ENCODE measurements at places on chromosomes 16 and 17. TPM values are rescaled to one million over a fixed set of nuclear protein-coding genes. Genes with fewer than 3 reads are reported as not detected.

- DNase-seq = no peak
Measured at GRCh38 chr17:1552932-1553331, 9.7 kb downstream of the PITPNA start.

DNA sequence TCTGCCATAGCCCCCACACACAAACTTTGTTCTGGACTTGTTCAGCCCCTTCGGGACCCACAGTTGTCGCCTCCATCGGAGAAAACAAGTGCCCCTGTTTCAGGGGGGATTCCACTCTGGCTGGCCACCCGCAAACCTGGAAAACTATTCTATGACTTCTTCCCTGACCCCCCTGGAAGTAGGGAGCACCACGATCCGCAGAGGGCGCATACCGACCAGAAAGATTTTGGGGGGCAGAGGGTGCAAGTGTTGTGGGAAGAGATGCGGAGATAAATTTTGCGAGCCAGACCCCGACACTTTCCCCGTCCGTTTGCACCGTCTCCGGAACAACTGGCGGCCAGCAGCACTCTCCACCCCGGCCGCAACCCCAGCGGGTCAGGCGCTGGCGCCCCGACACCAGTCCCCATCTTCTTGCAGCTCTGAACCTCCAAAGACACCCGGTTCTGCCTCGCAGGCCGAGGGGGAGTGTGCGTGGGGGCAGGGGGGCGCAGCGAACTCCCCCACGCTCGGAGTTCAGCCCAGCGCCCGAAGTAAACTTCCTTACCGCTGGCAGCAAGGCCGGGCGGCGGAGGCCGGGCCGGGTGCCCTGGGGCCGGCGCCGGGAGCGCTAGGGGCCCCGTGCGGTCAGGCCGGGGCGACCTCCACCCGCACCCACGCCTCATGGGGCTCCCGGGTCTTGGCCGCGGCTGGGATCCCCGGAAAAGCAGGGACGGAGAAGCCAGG lies 744 bp downstream of the SALL1 start:
- peak; percentile 63 for DNase-seq

GRCh38 chr17:80981929-80982425 lies 9.7 kb upstream of the CHMP6 start:
- no peak for DNase-seq

DNA sequence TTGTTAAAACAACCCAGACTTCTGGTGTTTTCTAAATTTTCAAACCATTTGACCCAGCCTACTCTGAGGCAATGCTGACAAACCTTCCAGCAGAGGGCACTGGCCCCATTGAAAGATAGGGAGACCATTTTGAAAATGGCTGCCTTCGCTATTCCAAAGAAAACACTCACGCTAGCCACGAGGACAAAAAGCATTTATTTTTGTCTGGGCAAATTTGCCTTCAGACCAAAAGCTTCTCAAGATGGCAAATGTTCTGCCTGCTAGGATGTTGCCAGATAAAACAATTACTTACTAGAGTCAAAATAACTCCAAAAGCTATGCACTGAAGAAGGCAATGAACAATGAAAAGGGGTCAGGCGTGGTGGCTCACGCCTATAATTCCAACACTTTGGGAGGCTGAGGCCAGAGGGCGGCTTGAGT lies 296.7 kb upstream of the IRX5 start:
- no peak for DNase-seq

- peak; percentile 79 for DNase-seq
Measured at GRCh38 chr16:84925092-84925772, 86.1 kb downstream of the ZDHHC7 start.

GRCh38 chr16:4788489-4788889 lies 344 bp upstream of the SEPTIN12 start:
- DNase-seq = no peak

- peak; percentile 86 for DNase-seq
Measured at GRCh38 chr16:66934138-66934838, at the start of gene CIAO2B. TSS of gene CIAO2B (minus strand) at chr16:66934402. CDS start at chr16:66934364, 38 bp downstream.

DNA sequence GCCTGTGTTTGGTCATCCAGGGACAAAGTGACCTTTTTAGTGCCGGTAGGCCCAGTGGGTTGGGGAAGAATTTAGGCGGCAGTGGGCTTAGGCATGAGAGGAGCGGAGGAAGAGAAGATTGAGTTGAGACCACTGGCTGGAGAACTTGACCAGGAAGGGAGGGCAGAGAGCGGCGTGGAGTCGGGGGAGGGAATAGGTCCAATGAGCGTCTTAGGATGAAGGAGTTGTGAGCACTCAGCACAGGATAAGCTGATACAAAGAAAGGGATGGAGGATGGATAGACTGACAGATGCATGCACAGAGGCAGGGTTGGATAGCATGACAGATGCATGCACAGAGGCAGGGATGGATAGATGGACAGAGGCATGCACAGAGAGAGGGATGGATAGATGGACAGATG lies 8.0 kb downstream of the IL32 start:
- no peak for DNase-seq

- DNase-seq = no peak
Measured at GRCh38 chr17:78111727-78112517, 16.6 kb downstream of the TMC6 start.

DNA sequence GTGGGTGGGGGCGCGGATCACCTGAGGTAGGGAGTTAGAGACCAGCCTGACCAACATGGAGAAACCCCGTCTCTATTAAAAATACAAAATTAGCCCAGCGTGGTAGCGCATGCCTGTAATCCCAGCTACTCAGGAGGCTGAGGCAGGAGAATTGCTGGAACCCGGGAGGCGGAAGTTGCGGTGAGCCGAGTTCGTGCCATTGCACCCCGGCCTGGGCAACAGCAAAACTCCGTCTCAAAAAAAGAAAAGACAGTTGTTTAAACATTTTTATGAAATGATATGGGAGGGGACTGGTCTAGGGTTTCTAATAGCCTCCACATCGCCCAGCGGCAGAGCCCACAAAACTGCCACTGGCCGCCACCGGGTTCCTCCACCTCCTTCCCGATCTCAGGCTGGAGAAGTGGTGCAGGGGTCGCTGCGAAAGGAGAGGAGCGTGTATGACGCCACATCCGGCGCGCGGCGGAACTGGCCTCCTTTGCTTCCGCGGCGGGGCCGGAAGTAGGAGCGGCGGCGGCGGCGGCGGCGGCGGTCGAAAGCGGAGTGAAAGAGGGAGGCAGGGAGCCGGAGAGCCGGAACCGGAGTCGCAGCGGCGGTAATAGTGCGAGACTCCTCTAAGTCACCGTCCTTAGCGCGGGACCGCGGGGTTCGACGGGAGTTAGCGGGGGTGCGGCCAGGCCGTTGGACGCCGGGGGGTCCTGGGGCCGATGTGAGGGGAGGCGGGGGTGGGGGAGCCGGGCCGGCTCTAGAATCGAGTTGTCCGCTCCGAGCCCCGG lies at the start of gene PPP4C:
PPP4C (plus strand) TSS at position 492 of the 773 bp plus-strand sequence. CDS start 384 bp downstream, outside the sequence.
- peak; percentile 91 for DNase-seq

DNA sequence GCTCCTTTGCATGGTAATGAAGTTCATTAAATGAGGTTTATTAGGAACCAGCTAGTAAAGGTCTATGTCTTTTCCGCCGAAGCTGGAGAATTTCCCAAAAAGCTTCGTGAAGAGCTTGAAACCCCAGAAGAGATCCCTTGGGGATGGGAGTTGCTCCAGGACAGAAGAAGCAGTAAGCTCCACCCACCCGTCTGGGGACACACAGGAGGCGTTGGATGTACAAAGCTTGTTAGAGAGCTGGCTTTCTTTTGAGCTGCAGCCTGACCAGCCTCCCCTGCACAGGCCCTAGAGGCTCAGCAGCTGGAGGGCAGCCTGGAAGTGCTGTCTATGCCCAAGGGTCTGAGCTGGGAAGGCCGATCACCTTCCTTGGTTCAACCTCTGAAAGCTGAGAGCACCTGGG lies 147.4 kb upstream of the SDK2 start:
- no peak for DNase-seq

GRCh38 chr17:245020-245419 lies 63.6 kb upstream of the DOC2B start:
- no peak for DNase-seq

- DNase-seq = no peak
Measured at GRCh38 chr16:73418691-73419090, 370.8 kb upstream of the ZFHX3 start.

DNA sequence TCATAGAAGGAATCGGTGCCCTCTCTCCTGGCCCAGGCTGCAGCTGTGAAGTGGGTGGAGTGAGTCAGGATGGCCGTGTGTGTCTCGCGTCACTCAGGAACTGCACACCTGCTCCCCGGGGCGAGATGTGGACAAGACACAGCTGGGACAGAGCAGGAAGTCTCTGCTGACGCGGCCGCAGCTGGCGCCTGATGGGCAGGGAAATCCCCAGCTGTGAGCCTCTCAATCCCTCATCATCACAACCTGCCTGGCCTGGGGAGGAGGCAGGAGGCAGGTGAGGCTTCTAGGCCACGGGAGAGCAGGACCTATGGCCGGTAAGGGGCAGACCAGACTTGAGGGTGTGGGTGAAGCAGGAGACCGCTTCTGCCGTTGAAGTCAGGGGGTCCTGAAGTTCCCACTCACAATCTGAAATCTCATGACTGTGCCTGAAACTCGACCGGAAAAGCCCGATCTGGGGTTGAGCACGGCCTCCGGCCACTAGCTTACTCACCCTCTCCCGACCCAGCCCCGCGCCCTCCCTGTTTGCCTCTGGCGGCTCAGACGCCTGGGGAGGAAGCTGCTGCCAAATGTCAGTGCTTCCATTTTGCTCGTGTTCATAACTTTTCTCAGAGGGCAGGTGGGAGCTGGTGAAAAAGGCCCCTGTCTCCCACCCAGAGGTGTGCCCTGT lies 1.1 kb upstream of the TRPV3 start:
- no peak for DNase-seq

GRCh38 chr16:66906916-66907836 lies 11.5 kb downstream of the CDH16 start:
- no peak for DNase-seq

DNA sequence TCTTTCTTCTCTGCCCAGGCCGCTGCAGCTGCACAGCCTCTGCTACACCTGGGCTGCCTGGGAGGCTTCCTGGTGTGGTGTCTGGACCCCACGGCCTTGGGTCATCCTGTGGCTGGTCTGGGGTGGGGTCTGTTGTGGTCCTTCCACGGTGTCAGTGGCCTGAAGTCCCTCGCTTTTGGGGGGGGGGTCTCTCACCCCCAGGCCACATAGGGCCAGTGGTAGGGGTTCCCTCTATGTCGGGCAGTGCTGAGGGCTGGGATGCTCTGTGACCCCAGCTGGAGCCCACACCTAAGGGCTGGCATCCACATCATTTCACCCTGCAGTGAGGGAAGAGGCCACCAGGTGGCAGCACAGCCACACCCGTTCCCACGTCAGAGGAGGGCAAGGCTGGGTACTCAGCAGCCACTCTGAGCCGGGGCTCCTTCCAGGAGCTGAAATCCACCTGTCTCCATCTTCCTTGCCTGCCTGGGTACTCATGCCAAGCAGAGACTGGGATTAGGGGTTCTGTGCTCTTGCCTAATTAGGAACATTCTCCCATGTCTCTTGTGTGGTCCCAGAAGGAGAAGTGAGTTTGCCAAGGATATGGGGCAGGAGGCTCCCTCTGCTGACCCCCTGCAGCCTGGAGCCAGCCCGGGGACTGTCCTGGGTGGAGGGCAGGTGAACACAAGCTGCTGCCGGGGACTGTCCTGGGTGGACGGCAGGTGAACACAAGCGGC lies 13.0 kb downstream of the ENGASE start:
- DNase-seq = peak; percentile 78

DNA sequence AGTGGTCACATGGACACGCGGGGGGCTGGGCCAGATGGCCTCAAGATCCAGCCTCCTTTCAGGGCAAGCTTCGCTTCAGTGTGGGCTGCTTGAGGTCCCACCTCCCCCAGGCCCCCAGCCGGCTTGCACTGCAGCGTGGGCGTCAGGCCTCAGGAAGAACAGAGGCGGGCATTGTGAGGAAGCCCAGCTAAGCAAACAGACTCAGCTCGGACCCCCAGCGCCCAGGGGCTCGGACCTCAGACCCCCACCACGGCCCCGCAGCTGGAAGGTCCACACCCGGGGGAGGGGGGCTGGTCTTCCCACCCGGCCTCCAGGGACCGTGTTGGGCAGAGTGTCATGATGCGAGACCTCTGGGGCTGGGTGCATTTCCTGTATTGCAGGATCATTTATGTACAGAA lies 24.7 kb upstream of the ZNF469 start:
- no peak for DNase-seq

KRTAP1-1 gene
- total RNA-seq = not detected

SLX4 gene
- total RNA-seq = 2.4 TPM

DEXI gene
- total RNA-seq = 49.7 TPM

NPIPB8 gene
- total RNA-seq = 0.92 TPM

HS3ST3B1 gene
- 9.4 TPM for total RNA-seq

PNMT gene
- 1.5 TPM for total RNA-seq

PYDC1 gene
- total RNA-seq = not detected

TBC1D3D gene
- total RNA-seq = not detected

PSKH1 gene
- 26.1 TPM for total RNA-seq

CES5A gene
- not detected for total RNA-seq

TMEM100 gene
- 14.5 TPM for total RNA-seq

PRKAR1A gene
- total RNA-seq = 395 TPM

CDH13 gene
- total RNA-seq = 8.7 TPM

LLGL2 gene
- 17.2 TPM for total RNA-seq

C1QTNF1 gene
- total RNA-seq = 85.9 TPM

MRPS23 gene
- 34.3 TPM for total RNA-seq

DPEP3 gene
- total RNA-seq = not detected

THRA gene
- 90.5 TPM for total RNA-seq
